Lung microvascular endothelial cell (primary cell): ENCODE measurements at places on chromosomes 11 and 22. TPM values are rescaled to one million over a fixed set of nuclear protein-coding genes. Genes with fewer than 3 reads are reported as not detected.

The OR6A2 gene
- total RNA-seq: under 0.01 TPM in 2 replicates

The CABP4 gene
- total RNA-seq: 0.60 and 1.3 TPM in 2 replicates

The OVCH2 gene
- total RNA-seq: not detected in 2 replicates

The GRAMD4 gene
- 26.4 and 50.6 TPM in 2 replicates for total RNA-seq

The PANX3 gene
- total RNA-seq: not detected in 2 replicates

The CSNK2A3 gene
- total RNA-seq: 1.3 and 4.2 TPM in 2 replicates

The HNRNPUL2 gene
- 7.0 and 9.7 TPM in 2 replicates for total RNA-seq

The DUSP8 gene
- total RNA-seq: 0.22 and 0.40 TPM in 2 replicates

The SHANK3 gene
- 7.6 and 11.5 TPM in 2 replicates for total RNA-seq
